ENCODE measurements at places on chromosomes 7 and 10. TPM values are rescaled to one million over a fixed set of nuclear protein-coding genes. Genes with fewer than 3 reads are reported as not detected.

GRCh38 chr10:34967335-34967880 lies 122.7 kb downstream of the CUL2 start:
- peak; percentile 24 for DNase-seq

- no peak for DNase-seq
Measured at GRCh38 chr10:6756716-6757115, 176.6 kb upstream of the PRKCQ start.

Gene RBM20
- 5.3 TPM for total RNA-seq

DNA sequence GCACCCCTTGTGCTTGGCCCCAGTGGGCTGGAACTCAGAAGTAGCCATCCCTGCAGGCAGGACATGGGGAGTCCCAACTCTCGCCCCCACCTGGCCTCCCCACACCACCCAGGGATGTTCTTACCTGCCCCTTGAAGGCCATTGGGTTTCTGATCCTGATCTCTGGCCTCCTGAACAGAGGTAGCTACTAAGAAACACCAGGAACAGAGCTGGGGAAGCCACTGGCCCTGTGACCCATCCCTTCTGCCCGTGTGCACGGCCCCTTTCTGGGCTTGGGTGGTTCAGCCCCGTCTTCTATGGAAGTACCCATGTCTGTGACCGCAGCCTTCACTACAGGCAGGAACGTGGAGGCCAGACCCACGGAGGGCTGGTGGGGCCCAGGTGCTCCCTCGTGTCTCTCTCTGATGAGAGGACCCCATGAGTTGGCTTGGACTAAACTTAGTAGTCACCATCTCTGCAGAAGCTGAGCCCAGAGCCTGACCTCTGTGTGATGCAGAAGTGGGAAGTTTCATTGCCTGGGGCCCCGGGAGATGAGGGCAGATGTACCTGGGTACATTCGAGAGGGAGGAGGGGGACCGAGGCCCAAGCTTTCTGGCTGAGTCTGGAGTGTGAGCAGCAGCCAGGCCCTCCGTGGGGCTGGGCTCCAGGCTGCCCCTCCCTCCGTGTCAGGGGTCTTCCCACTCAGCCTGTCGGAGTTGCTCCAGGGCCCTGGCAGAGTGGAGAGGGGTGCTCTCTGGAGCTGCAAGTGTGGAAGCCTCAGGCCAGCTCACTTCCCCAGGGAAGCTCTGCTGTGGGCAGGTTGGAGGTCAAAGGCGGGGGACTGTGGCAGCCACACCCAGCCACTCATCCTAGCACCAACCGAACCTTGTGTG lies 81.0 kb downstream of the MKI67 start:
- DNase-seq = no peak

DNA sequence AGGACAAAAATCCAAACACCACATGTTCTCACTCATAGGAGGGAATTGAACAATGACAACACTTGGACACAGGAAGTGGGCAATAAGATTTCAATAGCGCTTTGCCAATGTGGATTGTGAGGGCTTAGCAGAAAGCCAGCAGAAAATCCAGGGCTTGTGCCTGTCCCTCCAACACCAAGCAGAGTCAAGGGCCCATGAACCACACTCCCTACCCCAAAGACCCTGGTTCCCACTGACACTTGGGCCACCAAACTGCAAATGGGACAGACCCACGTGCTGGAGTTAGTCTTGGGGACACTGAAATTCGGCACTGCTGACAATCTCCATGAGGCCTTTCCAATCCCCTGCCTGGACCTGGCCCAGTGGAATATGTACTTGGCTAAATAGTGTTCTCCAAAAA lies 67.0 kb downstream of the GRID1 start:
- no peak for DNase-seq
